ENCODE measurements at places on chromosomes 1 and 21.

DNA sequence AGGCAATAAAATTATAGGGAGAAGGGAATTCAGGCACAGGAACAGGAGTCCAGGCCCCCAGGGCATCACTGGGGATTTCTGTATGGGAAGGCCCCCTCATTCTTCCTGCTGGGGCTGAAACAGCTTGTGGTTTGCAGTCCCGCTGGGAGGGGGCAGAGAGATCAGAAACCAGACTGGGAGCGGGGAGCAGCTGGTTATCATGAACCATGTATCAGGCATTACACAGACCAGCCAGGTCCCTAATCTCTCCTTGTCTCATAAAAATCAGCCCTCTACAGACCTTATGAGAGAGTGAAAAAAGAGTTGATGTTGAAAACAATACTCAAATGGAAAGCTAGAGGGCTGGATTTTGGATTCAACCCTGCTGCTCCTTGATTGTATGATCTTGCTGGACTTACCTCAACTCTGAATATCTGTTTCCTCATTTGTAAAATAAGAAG, 93.4 kb upstream of the F3 start:
- peak; percentile 93 for DNase-seq

DNA sequence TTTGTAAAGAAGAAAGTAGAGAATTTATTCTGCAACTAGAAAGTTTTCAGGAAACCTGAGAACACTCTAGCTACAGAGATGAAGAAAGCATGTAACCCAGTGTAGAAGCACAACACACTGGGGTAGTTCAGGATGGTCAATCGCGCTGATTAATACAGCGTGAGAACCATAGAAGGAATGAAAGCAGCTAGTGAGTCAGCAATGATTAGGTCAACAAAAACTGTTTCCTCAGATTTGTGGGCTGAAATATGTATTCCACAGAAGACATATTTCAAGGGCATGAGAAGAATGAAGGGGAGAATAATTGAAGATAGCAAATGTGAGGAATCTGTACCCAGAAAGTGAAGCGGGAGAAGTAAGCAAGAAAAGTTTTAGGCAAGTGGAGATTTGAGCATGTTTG, 97.8 kb upstream of the ADGRL2 start:
- no peak for DNase-seq

DNA sequence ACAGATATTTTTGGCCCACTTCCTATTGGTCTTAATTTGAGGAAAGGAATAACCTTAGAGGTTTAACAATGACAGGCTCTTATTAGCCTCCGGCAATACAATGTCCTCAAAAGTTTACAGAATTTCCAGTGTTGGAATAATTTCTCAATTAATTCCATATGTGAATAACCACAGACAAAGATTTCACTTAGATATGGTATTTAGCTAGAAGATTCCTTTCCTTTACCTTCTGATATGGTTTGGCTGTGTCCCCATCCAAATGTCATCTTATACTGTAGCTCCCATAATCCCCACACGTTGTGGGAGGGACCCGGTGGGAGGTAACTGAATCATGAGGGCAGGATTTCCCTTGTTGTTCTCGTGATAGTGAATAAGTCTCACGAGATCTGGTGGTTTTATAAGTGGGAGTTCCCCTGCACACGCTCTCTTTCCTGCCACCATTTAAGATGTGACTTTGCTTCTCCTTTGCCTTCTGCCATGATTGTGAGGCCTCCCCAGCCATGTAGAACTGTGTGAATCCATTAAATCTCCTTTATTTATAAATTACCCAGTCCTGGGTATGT, 54.9 kb upstream of the RGS7 start:
- DNase-seq, result no peak

GRCh38 chr1:169368406-169368769, 393 bp downstream of the BLZF1 start:
- DNase-seq, result peak; percentile 64

DNA sequence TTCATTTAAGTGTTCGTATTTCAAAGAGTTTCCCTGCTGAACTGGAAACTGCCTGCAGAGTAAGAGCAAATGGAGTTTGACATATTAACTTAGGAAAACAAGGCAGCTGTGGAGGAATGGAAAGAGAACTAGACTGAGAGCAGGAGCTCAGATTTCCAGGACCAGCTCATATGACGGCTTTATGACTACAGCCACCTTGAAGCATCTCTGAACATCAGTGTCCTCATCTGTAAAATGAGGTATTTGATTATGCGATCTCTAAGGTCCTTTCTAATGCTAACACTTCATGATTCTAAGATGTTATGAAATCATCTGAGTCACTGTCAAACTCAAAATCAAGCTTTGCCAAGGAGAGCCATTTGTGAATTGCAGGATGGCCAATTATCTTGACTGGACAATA, 112.3 kb downstream of the PRRX1 start:
- DNase-seq, result no peak

GRCh38 chr1:66033781-66034180, 241.1 kb downstream of the PDE4B start:
- DNase-seq, result no peak

DNA sequence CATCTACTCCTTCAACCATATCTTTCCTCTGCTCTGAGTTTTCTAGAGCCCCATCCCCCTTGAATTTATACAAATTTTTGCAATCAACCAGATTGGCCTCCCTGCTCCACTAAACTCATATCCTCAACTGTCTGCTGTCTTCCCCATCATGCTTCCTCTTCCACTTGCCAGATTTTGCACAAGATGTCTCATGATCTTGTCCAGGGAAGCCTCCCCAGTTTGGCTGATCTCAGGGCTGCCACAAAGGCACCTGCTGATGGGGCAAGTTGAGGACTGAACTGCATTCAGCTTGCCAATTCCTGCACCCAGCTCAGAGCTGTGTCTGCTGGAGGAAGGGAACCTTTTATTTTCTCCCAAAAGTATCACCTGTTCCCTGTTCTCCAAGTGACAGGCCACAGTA, 3.9 kb upstream of the KCNJ9 start:
- no peak for DNase-seq

DNA sequence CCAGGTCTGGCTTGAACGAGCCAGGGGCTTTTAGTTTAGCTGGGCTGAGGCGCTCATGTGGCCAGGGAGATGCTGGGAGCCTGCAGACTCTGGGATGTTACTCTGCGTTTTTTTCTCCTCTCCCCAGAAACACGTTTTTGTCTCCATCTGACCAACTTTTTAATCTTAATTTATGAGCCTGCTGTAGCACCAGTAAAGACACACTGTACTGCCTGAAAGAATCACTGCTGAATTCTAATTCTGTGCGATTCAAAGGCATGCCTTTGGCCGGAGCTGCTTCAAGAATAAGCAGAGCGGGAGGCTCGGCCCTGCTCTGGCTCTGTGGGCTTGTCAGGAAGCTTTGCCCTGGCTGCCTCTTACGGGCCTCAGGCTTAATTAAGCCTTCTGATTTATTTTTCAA, 129.5 kb downstream of the CAMTA1 start:
- no peak for DNase-seq

DNA sequence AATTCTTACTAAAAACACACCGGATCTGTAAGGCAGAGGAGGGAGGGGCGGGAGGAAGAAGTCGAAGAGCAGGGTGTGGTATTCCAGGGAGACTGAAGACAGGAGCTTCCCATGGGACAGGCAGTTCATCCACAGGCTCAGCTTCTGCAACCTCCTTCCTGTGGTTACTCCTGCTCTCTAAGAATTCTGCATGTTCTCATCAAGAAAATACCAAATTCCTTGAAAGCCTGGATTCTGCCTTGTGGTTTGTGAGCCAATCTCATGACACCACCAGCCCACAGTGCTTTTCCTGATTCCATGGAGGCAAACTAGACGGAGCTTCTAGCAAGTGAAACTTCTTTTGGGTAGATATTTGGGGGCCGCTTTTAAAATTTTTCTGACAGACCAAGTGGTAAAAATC, 1.1 kb upstream of the ST6GALNAC3 start:
- DNase-seq, result no peak

- no peak for DNase-seq
These were observed 9.6 kb downstream of the FCRL5 start for GRCh38 chr1:157542676-157543075.

- no peak for DNase-seq
These were observed 520.5 kb downstream of the SMYD3 start for GRCh38 chr1:245986404-245987218.

DNA sequence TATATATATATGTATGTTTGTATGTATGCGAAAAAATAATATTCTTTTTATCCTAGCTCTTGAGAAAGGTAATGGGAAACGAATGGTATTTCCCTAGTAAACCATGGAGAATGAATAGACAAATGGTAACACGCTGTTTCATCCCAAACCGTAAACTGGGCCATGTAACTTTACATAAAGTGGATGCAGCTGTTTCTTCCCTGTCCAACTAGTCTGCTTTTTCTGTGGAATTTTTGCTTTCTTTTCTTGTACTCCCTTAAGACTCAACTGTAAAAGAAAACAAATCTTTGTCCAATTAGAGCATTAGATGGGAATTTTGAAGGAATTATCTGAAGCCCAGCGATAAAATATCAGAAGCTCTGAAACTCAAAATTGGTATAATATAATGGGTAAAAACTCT, 198.1 kb downstream of the NFIA start:
- DNase-seq, result no peak

- no peak for DNase-seq
These were observed 32.0 kb downstream of the SUSD4 start for GRCh38 chr1:223331929-223332328.

DNA sequence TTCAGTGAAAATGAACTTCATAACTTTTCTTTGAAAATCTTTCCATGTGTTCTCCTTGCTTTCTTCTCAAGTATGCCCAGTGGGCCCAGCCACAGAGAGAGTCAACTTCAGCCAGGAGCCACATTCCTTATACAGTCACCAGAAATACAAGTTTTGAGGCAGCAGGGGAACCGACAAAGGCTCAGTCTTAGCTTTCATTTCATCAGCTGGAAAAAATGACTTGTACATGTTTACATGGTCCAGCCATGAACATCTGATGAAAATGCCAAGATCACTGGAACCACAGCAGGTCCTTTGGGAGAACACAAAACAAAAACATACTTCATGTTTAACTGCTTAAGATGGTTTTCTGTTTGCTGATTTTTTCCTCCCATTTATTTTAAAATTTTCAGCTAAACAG, 72.5 kb downstream of the SYDE2 start:
- no peak for DNase-seq

DNA sequence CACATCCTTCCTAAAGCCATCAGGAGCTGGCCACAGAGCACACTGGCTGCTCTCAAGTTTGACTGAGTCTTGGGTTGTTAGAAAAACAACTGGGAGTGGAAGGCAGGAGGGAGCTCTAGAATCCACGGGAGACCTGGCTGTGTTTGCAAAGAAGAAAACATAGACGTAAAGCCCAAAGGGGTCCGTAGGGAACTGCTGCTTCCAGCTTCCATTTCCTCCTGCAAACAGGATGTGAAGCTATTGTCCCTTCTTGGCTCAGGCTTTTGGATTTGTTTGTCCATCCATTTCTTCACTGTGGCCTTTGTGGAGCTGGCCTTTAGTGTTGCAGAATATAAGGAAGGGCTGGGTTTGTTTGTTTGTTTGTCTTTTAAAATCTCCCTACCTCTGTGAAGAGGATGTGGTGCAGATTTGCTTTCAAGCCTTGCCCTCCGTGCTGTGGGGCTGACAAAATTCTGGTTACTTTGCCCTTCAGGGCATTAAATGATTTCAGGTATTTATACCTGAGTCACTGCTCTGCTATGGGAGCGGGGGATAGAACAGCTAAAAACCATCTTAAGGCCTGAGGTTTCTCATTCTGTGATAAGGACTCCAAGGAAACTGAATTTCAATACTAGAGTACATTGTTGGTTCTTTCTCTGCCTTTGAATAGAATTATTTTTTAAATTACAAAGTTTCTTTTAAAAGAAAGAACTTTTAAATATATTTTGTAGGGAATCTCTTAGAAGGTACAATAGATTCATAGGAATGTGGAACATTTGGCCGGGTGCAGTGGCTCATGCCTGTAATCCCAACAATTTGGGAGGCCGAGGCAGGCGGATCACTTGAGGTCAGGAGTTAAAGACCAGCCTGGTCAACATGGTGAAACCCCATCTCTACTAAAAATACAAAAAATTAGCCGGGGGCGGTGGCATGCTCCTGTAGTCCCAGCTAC, 74.3 kb downstream of the MPZL1 start:
- no peak for DNase-seq

DNA sequence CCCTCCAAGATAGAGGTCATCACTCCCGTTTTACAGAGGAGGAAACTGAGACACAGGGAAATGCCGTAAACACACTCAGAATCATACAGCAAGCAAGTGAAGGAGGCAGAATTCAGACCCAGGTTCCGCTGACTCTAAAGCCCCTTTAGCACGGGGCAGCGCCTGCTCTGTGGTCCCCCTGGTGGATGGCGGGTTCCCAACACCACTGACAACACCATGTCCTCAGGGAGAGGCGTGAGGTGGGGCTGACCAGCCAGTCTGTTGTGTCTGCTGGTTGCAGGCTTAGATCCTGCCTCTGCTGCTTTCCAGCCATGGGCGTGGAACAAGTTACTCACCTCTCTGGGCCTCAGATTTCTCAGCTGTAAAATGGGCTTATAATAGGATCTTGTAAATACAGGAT, 617.3 kb downstream of the MATN1 start:
- DNase-seq, result peak; percentile 49

GRCh38 chr1:9059891-9060744, 9.3 kb downstream of the SLC2A5 start:
- no peak for DNase-seq

- DNase-seq, result no peak
These were observed 1.0 kb upstream of the S100B start for GRCh38 chr21:46605767-46606426.

DNA sequence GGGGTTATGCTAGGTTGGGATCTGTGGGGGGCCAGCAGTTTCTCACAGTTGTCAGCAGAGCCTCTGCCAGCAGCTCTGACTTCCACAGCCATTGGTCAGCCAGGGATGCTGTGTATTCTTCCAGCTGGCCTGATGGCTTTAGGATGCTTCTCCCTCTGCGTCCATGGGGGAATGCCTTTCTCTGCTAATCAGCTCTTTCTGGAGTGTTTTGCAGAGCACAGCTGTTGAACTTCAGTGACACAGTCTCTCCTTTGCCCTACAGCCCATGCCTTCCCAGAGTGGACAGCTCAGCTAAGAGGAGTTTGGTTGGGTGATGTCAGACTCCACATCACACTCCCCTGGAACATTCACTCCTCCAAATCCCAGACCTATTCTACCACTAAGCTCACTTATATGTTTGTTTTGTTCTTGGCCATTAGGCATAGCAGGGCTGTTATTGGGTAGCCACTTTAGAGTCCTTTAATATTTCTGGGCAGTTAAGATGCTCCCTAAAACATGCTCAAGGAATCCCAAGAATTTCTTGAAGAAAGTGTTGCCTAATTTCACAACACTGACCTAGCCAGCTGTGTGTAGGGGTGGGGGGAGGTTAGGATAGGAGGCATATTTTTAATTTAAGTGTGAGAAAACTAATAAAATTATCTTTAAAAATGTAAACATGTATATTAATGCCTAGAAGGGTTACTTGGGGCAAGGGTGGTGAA, 75.3 kb upstream of the KIAA0040 start:
- no peak for DNase-seq

DNA sequence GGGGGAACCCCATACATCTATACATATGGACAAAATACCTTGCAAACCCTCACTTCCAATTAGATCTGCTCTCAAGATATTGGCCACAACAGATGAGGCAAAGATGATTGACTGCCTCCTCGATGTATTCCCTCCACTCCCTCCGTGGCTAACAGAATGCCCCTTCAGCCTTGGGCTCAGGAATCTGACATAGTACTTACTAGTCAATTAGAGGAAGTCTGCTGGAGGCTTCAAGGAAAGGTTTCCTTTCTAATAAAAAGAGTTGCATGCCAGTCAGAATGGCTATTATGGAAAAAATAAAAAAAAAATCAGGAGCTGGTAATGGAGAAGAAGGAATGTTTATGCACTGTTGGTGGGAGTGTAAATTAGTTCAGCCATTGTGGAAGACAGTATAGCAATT, 90.4 kb upstream of the VAV3 start:
- DNase-seq, result no peak
